ENCODE measurements at places on chromosomes 2 and 18.

DNA sequence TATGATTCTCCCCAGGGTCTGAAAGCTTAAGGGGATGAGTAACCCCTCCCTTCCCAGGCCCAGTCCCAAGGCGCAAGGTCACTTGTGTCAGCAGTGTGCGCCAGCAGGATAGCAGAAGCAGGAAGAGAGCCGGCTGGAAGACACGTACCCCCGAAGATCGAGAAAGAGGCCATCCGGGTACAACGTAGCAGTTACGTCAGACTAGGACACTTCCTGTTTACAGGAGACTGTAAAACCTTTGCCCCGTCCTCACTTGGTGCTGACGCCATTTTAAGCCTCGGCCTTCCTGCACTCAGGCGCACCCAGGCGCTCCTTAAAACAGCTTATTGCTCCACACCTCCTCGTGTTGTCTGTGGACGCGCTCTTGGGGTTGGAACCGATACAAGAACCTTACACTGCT, 6.5 kb downstream of the CRYGB start:
- DNase-seq: no peak

DNA sequence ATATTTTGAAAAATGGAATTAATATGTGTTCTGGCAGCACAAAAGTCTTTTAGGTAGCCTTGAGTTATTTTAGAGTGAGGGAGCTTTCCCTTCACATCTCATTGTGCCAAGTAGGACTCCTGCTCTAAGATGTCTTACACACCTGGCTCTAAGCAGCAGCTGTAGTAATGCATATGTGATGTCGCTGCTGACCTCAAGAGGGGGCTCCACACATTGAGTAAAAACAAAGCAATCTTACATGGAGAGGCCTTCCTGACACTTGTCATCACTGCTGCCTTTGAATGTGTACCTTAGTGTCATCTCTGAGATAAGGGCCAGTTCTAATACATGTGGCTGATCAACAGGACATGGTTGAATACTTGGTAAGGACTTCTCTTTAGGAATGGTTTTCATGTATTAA, 75.8 kb downstream of the ACTR3 start:
- no peak for DNase-seq

- DNase-seq: no peak
These were observed 101.8 kb downstream of the DPP4 start for GRCh38 chr2:161972232-161972631.

DNA sequence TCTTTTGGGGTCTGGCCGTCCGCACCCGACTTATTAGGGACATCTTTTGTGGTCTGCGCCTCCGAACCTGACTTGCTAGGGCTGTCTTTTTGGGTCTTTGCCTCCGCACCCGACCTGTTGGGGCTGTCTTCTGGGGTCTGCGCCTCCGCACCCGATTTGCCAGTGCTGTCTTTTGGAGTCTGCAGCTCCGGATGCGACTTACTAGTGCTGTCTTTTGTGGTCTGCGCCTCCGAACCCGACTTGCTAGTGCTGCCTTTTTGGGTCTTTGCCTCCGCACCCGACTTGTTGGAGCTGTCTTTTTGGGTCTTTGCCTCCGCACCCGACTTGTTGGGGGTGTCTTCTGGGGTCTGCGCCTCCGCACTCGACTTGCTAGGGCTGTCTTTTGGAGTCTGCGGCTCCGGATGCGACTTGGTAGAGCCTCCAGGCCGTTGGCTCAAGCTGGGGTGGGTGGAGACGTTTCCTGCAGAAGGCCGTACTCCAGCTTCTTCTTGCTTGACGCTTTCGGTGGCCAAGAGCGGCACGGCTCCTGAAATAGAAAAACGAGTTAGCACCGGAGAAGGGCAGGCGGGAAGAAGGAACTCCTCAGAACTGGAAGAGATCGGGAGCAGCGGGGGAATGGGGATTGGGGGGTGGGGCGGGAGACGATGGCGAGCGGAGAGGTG, 498 bp downstream of the TGOLN2 start:
- DNase-seq: no peak

GRCh38 chr2:112161431-112162145, 23.4 kb downstream of the FBLN7 start:
- DNase-seq: no peak

GRCh38 chr2:181431674-181432073, 25.5 kb upstream of the ITGA4 start:
- no peak for DNase-seq

DNA sequence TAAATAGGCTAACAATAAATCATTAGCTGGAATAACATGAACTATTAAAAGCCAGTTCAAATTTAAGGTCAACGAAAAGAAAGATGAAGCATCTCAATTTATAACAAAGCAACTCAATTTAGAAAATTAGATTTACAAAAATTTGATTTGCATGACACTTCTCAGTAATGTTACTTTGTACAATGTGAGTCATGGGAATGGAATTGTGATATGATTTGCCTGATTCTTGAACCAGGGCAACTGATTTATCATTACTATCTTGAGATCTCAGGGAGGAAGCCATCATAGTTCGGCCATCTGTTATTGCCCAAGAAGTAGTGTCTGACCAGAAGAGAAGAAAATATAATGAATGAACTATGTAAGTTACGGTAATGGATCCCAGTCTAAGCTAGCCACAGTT, 193.1 kb downstream of the RIT2 start:
- DNase-seq: no peak

DNA sequence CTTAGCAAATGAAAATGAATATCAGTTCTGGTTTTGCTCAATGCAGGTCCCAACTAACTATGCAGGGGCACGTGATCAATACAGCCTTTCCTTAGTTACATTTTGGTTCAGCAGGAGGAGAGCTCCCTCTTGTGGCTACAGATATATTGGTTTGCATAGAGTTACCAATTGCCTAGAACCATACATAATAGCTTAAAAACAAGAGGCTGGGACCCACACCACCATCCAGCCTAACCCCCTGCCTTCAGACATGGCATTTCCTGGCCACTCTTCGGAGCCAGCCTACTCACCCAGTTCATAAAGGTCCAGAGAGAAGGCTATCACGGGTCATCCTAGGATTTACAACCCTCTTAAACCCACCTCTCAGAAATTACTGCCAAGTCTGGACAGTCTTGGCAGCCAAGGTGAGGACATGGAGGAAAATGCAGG, 10.5 kb downstream of the CCDC93 start:
- peak; percentile 63 for DNase-seq

DNA sequence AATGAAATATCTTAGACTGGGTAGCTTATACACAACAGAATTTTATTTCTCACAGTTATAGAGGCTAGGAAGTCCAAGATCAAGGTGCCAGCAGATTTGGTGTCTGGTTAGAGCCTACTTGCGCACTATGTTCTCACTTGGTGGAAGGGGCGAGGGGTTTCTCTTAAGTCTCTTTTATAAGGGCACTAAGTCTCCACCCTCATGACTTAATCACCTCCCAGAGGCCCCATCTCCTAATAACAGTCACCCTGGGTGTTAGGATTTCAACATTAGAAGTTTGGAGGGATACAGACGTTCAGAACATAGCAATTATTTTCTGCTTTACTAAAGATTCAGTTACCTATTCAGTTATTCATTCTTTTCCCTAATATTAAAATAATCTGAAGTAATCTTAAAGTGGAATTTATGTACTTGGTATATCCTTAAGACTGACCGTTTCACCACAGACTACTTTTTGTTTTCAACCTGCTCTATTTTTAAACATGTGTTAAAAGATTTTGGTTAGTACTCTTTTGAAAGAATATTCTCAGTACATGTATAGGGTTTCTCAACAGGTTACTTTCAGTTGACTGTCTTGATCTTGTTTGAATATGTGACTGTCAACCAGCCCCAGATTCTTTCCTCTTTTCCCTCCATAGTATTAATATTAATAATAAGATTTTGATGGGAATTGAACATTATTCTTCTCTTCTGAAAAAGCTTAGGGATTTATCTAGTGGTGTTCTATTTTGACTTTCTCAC, 130.0 kb downstream of the TAF4B start:
- no peak for DNase-seq

- DNase-seq: no peak
These were observed 159.7 kb downstream of the SMAD7 start for GRCh38 chr18:48790869-48791635.

DNA sequence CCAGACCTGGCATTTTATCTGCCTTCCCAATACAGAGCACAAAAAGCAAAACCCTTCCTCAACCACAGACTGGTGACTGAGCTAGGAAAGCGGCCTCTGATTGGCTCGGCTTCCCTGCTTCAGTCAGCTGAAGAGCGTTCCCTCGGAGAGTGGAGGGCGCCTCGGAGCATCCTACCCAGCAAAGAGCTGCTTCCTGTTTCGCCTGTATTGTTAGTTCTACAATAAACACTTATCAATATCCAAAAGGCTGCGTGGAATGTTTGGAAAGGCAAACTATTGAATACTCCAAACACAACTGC, 125.0 kb downstream of the CACNB4 start:
- DNase-seq: no peak

DNA sequence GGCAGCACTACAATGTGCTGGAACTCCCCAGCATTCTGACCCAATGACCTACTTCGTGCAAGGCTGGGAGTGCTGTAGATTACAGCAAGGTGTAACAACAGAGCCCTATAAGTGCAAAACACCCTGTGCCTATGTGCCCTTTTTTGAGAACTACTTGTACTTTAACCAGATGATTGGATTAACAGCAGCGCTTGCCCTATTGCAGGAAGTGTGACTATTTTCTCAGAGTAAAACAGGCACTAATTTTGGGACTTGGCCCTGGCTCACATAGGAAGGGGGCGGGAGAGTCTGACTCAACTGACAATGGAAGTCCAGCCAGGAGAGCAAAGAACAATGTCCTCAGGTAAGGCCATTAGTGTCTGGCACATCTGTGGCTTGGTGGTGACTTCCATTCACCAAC, 35.6 kb upstream of the RNF125 start:
- no peak for DNase-seq

DNA sequence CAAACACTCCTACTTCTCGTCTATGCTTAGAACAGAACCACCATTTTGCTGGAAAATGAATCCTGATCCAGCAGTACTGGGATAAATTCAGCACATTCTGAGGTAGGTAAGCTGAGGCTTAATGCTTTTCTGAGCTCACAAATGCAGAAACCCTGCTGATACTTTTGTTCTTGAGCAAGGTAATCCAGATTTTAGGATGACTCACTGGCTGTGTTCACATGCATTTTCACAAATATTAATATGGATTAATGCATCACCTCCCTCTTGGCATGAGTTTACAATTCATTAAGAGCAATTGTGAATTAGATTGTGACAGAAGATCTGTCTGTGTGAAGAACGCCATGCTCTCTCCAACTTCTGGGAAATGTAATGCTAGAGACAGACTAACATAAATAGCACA, 42.2 kb downstream of the RAD51AP2 start:
- DNase-seq: no peak

GRCh38 chr2:70084973-70085710, 2.1 kb upstream of the PCBP1 start:
- no peak for DNase-seq

GRCh38 chr18:63701952-63702351, 808 bp upstream of the SERPINB11 start:
- DNase-seq: no peak

DNA sequence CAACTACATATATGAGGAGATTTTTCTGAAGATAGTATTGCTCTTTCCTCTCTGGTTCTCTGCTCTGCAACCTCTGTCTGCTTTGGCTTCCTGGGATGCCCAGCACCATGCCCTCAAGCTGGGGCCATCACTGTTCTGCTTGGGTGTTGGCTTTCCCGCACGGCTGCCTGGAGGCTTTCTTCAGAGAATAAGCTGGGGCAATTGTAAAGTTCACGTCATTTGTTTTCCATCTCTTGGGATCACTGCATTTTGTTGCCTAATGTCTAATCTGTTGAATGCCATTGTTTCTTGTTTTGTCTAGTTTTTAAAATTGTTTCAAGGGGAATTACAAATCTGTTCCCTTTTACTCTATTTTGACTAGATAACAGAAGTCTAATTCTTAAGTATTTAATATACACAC, 437.3 kb upstream of the NRP2 start:
- no peak for DNase-seq

DNA sequence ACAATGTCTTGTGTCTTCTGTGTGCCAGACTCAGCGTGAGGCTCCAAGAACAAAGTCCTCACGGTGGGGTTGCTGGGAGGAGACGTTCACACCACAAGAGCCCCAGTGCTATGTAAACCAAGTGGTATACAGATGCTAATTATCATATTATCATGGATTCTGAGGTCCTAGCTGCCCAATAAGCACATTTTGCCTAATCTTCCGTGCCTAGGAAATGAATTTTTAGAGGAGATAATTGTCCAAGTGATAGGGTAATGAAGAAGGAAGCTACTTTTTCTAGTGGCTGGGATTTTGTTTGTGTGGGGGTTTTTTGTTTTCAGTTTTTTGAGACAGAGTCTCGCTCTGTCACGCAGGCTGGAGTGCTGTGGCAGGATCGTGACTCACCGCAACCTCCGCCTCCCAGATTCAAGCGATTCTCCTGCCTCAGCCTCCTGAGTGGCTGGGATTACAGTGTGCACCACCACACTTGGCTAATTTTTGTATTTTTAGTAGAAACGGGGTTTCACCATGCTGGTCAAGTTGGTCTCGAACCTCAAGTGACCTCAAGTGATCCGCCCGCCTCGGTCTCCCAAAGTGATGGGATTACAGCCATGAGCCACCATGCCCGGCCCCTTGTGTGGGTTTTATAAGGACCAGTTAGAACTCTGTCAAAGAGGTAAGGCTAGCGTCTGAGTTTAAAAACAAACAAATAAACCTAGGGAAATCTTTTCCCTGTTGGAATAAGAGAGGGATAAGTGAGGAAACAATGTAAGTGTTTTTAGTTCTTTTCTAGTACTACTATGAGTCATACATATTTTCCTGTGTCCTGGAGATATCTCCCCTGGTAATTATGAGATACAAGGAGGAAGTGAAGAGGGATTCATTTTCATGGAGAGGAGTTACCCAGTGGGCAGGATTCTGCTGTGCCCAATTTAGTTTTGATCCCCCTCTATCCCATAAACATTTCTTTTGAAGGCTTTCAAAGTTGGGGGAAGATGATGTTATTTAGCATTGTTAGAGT, 9.5 kb upstream of the SMAD7 start:
- DNase-seq: no peak

- DNase-seq: no peak
These were observed 59.3 kb upstream of the MAP4K4 start for GRCh38 chr2:101638181-101638711.
